ENCODE measurements at places on chromosomes 3 and 15.

- no peak for DNase-seq
These were observed 40.6 kb downstream of the FAIM start for GRCh38 chr3:138649134-138649533.

DNA sequence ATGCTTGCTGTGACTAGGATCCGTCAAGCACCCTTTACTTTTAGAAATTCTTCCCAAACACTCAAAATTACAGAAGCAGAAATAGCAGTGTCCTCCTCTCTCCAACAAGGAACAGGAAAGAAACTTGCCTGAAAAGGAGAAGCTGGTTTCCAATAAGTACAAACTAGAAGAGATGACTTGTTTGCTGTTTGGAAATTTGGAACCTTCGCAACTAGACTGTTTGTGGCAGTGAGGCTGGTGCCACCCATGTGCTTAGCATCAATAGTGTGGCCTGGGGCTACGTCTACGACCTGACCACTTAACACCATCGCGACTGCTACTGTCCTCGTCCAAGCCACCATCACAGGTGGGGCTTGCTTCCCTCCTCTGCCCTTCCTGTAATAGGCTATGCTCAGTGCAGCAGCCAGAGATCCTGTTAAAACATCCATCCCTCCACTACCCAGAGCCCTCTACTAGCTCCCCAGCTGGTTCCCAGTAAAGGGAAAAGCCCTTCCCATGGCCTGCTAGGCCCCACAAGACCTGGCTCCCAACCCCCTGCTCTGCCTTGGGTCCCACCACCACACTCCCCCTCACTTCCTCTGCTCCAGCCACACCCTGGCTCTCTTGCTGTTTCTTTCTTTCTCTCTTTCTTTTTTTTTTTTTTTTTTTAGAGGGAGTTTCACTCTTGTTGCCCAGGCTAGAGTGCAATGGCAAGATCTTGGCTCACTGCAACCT lies 52.6 kb upstream of the CCR2 start:
- no peak for DNase-seq

DNA sequence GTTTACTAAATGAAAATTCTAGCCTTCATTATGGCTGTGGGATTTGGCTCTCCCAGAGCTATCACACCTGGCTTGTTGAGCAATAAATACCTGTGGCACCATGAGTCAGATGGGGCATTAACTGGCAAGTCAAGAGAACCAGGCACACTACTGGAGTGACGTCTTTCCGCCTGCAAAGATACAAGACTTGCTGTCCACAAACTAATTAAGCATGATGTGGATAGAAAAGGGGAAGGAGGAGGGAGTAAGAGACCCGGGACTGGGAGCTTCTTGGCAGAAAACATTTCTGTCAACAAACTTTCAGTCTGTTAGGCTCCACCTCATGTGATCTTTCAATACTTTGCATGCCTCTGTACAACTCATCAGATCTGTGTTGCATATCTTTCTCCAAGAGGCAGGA lies 56.5 kb downstream of the CLDN1 start:
- no peak for DNase-seq

DNA sequence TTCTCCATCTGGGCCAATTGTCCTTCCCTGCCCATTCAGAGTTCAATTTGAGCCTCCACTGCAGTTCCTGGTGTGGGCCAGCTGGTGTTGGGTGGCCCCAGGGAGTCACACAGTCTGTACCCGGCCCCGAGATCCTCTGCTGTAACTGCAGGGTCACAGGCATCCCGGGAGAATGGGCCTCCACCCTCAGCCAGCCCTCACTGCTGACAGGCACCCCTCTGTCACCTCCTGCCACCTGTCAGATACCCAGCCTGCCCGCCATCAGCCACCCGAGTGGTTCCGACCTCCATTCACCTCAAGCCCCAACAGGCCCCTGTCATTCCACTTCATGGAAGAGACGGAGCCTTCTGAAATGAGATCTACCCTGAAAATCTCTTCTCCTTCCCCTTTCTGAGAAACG lies 73.2 kb downstream of the ST8SIA2 start:
- DNase-seq = no peak

DNA sequence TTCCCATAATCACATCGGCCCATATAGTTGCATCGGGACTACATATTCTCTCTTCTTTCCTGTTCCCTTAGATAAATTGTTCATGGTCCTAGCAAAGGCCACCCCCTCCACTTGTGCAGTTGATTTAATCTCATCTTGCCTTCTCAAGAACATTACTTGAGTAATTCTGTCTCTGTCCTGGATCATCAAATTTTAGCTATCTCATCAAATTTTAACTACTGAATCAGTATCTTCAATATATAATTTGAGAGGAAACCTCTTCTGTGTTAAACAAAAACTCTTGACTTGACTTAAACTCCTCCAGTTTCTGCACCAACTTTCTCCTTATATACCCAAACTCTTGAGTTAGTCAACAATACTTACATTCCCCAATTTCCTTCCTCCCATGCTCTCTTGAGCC lies 4.2 kb upstream of the PRR23B start:
- DNase-seq = no peak

GRCh38 chr3:191263365-191263764 lies 64.3 kb downstream of the OSTN start:
- DNase-seq = no peak

- no peak for DNase-seq
These were observed 233.9 kb upstream of the UBE2E2 start for GRCh38 chr3:22969276-22969675.

GRCh38 chr3:143988306-143988705 lies 16.7 kb downstream of the DIPK2A start:
- DNase-seq = no peak

GRCh38 chr15:79798311-79798710 lies 98.5 kb downstream of the MTHFS start:
- no peak for DNase-seq

GRCh38 chr15:67825881-67826716 lies 790 bp downstream of the SKOR1 start:
- no peak for DNase-seq

GRCh38 chr3:7927015-7927414 lies 574.6 kb upstream of the LMCD1 start:
- no peak for DNase-seq

GRCh38 chr15:99443056-99443756 lies 122.6 kb upstream of the MEF2A start:
- no peak for DNase-seq

DNA sequence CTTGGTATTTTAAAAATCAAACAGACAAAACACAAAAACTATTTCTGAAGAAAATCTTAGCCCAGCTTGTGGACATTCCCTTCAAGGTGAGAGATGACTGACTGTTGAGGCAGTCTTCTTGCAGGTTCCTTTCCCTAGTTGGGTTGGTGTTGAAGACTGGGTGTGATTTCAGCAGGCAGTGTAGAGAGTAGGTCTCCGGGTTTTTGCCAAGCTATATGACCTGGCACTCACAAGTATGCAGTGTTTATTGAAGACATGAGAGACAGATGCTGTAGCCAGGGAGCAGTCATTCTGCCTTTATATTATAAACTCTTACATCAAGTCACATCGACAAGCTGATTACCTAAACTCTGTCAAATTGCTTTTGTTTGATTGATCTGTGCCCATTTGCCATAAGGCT lies 17.5 kb downstream of the SENP8 start:
- no peak for DNase-seq

DNA sequence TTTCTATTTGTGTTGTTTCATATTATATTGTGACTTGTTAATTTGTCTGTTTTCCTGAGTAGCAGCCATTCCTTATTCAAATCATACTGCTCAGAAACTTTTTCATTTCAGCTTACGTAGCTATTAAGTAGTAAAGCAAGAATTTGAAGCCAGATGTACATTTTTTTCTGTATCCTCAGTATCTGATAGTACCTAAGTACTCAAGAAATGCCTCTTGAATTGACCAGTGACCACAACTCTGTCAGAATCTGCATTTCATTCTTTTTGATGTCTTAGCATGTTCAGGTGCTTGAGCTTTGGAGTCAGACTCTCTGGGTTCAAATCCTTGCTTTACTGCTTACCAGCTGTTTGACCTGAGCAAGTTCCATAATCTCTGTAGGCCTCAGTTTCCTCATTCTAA lies 30.6 kb downstream of the ZFAND6 start:
- DNase-seq = no peak

Data from midbrain (tissue), 1 donor.